CD4-positive, alpha-beta T cell (primary cell): ENCODE measurements at places on chromosomes 2 and 18.
A peak's percentile ranks its signal among the peaks of the same experiment; 100 is the strongest.

GRCh38 chr2:58862244-58862643 is 621.1 kb upstream of the FANCL start:
- DNase-seq: no peak

GRCh38 chr2:60873381-60873780 is 8.0 kb upstream of the REL start:
- no peak for DNase-seq

DNA sequence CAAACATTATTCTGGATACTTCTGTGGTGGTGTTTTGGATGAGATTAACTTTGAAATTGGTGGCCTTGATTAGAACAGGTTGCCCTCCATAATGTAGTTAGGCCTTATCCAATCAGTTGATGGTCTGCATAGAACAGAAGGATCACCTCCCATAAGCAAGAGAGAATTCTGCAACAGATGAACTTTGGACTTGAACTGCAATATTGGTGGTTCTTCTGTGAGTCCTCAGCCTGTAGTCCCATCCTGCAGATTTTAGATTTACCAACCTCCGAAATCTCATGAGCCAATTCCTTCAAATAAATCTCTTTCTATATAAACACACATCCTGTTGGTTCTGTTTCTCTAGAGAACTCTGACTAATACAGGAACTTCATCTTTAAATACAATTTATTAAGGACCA is 81.9 kb downstream of the IRS1 start:
- DNase-seq: no peak

GRCh38 chr2:174621323-174621722 is 23.7 kb upstream of the WIPF1 start:
- DNase-seq: no peak

GRCh38 chr2:132979339-132980093 is 309.5 kb upstream of the LYPD1 start:
- DNase-seq: no peak

GRCh38 chr2:217836901-217837491 is 165.8 kb downstream of the TNS1 start:
- no peak for DNase-seq

- DNase-seq: no peak
Observed at GRCh38 chr2:59029058-59029457, 787.9 kb upstream of the FANCL start.

DNA sequence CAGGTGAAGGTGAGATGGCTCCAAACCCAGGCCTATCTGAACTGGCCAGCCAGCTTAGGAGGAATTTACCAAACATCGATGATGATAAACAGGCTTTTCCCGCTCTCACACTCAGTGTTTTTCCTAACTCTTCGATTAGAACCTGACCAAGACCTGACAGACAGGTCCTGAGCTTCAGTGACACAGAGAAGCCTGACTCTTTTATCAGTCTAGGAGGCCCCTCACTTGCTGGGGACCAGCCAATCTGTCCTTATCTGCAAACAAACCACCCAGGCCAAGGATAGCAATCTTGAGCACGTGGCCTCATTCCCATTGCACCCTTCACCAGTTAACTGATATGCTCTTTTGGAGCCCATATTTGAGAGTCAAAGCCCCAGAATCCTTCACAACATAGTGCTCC is 1.9 kb upstream of the ITSN2 start:
- no peak for DNase-seq

GRCh38 chr2:85800586-85800985 is 46.8 kb downstream of the ATOH8 start:
- DNase-seq: no peak

DNA sequence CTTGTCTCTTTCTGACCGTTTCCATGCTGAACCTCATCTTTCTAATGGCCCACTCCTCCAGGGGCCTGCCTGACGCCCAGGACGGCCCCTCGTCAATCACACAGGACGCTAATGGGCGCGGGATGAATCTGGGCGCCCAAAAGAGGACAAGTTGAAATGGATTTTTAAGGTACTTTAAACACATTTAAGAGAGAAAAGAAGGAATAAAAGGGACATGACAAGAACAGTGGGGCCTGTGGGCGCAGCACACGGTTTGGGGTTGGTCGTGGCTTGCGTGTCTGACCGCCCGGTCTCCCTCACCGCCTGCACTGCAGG is 607 bp upstream of the UBE2F start:
- no peak for DNase-seq

DNA sequence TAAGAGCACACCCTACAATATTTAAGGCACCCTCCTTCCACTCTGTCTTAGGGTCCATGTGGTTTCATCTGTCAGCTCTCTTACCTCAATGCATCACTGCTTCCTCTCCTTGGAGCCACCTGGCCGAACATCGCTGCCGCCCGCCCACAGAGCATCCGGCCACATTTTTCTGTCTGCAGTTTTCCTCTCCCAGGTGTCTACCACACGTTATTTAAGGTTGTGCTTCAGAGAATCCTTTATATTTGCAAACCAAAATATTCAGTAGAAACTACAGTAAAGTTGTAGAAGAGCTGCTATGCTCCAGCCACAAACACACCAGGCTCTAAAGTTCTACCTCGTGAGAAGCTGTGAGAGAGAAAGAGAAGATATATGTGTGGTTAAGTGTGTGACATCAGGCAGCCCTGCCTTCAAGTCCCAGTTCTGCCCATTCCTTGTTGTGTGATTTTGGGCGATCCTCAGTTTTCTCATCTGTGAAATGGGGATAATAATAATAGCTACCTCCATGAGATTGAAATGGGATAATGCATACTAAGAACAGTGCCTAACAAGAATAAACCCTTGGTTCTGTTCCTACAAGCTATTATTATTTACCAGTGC is 4.9 kb upstream of the STK17B start:
- peak; percentile 78 for DNase-seq

DNA sequence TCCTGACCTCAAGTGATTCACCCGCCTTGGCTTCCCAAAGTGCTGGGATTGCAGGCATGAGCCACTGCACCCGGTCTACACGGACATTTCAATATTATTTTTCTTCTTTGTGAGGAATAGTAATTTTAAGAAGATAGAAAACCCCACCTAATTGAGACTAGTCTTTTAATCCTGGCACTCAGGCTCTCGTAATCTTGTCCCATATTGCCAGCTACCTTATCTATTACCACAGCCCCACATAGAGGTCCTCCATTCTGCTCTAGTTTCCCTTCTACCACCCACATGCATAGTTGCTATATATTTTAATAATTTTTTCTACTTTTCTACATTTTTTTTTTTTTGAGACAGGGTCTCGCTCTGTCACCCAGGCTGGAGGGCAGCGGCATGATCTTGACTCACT is 9.5 kb upstream of the USP14 start:
- no peak for DNase-seq

DNA sequence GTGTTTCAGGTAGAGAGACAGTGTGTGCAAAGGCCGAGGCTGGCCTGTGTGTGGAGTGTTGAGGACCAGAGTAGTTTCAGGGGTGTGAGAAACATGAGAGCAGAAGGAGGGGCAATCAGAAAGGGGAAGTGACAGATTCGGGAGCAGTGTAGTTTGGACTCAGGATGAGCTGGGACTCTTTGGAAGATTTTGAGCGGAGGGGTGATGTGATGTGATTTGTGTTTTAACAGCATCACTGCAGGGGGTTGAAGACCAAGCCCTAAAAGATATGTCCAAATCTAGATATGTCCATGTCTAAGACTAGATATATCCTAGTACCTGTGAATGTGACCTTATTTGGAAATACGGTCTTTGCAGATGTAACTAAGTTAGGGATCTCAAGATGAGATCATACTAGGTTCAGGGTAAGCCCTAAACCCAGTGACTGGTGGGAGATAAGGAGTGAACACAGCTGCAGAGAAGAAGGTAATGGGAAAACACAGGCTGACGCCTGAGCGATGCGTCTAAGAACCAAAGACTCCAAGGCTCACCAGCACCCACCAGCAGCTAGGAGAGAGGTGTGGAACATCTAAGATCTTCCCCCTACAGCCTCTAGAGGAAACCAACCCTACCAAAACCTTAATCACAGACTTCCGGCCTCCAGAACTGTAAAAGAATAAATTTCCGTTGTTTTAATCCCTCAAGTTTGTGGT is 38.5 kb upstream of the MYO3B start:
- DNase-seq: no peak

- no peak for DNase-seq
Observed at GRCh38 chr2:233563663-233564430, 2.7 kb downstream of the USP40 start.

GRCh38 chr2:105761931-105762515 is 17.3 kb downstream of the NCK2 start:
- no peak for DNase-seq

GRCh38 chr2:196449083-196449482 is 190.4 kb upstream of the CCDC150 start:
- DNase-seq: no peak

DNA sequence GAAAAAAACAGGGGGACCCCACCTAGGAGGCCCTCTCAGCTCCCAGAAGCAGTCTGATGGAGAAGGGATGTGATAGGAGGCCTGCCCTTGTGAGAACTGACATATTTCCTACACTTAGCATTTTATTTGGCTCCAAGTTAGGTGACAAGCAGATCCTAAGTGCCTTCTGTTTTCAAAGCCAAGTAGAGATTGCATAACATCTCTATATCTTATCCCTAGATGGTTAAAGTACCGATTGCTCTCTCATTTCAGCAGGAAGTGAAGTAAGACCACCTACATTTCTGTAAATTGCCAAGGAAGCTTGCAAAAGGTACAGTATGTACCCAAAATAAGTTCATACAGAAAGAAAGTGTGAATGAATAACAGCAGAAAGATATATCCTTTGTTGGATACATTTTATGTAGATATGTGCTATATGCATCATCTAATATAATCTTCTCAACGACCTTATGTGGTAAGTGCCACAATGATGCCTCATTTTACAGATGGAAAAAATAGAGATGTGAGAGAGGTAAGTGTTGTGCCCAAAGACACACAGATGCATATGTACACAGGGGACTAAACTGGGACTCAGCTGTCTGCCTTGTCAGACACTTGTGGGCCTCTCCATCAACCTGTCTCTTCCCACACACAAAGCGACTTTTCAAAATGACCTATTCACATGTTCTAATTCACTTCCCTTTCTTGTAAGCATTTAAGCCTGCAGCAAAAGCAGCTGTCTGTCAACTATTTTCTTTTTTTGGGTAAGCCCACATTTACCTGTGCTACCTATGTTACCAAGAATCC is 38.9 kb downstream of the DHRS9 start:
- DNase-seq: no peak

GRCh38 chr2:85180322-85181133 is 47.3 kb downstream of the TCF7L1 start:
- no peak for DNase-seq

- DNase-seq: no peak
Observed at GRCh38 chr2:39107156-39107555, 13.7 kb downstream of the SOS1 start.

DNA sequence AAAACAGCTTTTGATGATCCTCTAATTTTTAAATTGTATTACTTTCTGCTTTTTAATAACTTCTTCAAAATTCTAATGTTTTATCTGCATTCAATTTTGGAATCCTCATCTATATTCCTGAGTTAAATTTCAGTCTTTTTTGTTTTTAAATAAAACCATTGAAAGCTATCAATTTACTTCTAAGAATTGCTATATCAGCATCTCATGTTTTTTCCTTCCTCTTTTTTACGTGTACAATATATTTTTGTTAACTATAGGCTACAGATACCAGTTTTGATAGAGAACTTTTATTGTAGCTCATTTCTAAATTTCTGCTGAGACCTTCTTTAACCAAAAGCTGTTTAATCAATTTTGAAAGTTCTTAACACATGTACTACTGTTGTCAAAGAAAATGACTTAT is 84.5 kb downstream of the SS18 start:
- DNase-seq: no peak

- no peak for DNase-seq
Observed at GRCh38 chr2:197800091-197800490, 4.3 kb upstream of the PLCL1 start.

DNA sequence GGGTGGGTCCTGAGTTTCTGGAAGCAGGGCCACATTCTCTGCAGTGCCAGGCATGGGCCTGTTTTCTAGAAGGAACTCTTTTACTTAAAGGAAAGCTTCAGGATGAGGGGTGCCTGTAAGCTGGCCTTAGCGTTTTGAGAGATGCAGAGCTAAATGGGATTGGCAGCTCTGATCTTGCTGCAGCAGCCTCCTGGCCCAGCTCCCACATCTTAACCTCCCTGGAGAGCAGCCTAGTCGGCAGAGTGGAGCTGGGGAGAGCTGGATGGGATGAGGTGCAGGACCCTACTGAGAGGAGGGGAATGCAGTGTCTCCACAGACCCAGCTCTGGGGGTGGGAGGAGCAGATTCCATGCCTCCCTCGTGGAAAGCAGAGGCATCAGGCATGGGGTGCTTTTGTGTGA is 52.0 kb downstream of the TMEM17 start:
- DNase-seq: no peak

- DNase-seq: no peak
Observed at GRCh38 chr2:79882548-79882947, 369.7 kb downstream of the CTNNA2 start.

GRCh38 chr2:159971365-159972152 is 90.9 kb downstream of the PLA2R1 start:
- no peak for DNase-seq

DNA sequence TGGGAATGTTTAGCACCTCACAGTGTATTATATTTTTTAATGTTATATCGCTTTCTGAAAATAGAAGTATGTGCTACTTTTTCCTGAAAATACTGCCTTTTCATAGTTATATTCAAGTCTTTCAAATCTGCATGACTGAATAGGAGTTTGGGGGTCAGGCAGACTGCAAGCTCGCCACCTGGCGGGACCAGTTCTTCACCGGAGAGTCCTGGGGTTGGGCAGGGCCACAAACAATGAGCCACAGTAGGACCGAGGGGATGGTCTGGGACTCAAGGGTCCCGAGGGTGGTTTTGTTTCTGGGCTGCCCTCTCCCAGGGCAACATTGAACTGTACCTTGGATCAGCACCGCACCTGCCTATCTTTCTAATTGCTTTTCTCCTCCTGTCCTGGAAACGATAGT is 70.6 kb downstream of the VWA3B start:
- DNase-seq: no peak

DNA sequence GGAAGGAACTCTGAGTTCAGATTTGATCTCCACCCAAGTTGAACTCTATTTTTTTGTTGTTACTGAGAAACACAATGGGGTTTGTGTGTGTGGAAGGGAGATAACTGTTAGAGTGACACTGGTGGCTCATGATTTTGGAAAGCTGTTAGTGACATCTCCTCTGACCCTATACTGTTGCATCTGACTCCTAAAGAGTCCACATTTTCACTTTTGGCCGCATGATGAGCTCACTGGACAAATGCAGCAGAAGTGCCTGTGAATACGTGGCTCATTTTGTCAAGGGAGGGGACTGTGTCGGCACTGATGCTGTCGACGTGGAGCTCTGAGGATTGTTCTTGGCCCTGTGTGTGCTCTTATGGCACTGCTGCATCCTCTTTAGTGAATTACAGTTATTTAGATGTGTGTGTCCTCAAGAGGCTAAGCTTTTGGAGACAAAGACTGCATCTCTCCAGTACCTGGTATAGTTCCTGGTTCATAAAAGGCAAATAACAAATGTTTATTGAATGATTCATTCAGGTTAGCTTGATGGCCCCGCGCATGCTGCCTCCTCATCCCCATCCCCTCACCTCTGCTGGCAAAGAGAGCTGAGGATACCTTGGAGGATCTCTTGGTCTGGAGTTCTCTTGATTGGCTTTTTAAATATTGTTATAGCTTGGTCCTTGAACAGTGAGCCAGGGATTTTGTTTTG is 135.4 kb downstream of the PHLPP1 start:
- DNase-seq: no peak

GRCh38 chr18:12013186-12013916 is 32.0 kb downstream of the IMPA2 start:
- DNase-seq: no peak

GRCh38 chr2:239644011-239644410 is 243.2 kb upstream of the HDAC4 start:
- DNase-seq: peak; percentile 29

- no peak for DNase-seq
Observed at GRCh38 chr2:95049961-95050360, 24.5 kb downstream of the MAL start.
